ENCODE measurements at places on chromosomes 3 and 15.

DNA sequence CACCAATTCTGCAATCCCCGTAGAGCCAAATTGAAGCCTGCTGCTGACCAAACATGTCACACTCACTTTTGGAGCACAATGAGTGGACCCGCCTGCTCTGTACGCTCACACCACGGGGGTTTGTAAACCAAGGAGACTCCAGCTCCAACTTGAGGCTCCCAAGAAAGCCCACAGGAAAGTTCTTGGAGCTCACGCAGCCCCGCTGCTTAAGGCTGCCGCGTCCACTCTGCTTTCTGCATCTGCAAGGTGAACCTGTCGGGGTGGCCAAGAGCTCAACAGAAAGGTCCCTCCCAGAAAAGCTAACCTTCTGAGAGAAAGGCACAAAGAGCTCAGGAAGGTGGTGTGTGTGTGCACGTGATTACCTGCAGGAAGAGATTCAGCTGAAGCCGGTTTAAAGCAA is 94.9 kb downstream of the PCSK6 start:
- DNase-seq: no peak

GRCh38 chr15:89857673-89858072 is 36.1 kb downstream of the AP3S2 start:
- DNase-seq: no peak

DNA sequence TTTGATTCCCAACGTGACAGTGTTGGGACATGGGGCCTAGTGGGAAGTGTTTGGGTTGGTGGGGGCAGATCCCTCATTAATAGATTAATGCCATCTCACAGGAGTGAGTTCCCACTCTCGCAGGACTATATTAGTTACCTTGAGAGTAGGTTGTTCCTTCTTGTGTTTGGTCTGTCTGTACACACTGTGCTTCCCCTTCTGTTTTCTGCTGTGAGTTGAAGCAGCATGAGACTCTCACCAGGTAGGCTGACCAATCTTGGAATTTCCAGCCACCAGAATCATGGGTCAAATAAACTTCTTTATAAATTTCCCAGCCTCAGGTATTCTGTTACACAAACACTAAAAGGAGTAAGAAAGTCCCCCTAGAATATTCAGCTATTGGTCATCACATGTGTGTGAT is 145.4 kb downstream of the ERC2 start:
- no peak for DNase-seq

GRCh38 chr15:67946701-67947100 is 106.9 kb upstream of the RNU6-1 start:
- no peak for DNase-seq

DNA sequence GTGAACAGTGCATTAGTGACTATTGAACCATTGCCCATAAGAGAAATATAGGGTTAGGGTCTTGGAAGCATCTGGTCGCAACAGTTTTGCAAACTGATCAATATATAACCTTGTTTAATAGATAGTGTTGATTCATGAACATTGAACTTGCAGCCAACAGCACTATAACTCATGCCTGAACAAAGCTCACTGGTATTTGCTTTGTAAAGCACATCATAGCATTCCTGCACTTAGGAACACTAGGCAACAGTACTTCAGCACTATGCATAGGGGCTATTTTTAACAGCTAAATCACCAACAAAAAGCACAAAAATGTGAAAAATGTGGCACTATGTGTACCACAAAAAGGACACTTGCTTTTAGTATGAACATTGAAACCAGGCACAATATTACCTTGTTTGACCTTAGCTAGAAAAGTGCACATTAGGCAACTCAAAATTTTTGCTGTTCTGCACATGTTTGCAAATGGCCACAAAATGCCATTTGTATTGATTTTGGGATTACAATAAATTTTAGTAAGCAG is 68.0 kb downstream of the OXNAD1 start:
- no peak for DNase-seq

GRCh38 chr15:62782071-62782841 is 260.3 kb upstream of the TPM1 start:
- peak; percentile 50 for DNase-seq

DNA sequence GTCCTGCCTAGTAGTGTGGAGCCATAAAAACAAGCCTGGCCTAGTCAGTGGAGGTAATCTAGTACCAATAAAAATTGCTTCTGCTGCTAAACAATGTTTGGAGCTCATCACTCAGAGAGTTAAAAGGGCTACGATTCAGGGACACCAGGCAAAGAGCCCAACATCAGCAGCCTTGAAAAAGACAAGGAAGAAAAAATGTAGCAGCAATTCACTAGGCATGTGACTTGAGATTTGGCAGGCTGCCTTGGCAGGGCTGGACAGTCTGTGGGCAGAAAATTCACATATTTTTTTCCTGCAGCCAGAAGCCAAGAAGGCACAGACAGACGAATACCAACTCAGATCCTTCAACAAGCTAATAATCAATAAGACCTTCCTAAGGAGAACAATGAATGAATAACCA is 47.2 kb downstream of the IGSF11 start:
- DNase-seq: no peak

DNA sequence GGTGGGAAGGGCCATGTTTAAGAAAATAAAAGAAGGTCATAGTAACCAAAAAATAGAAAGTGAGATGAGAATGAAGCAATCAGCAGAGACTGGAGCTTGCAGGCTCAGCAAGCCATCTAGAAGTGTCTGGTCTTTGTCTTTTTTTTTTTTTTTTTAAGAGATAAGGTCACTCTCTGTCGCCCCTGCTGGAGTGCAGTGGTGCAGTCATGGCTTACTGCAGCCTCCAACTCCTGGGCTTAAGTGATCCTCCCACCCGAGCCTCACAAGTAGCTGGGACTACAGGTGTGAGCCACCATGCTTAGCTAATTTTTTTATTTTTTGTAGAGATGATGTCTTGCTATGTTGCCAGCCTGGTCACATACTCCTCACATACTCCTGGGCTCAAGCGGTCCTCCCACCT is 36.2 kb downstream of the GXYLT2 start:
- DNase-seq: no peak

DNA sequence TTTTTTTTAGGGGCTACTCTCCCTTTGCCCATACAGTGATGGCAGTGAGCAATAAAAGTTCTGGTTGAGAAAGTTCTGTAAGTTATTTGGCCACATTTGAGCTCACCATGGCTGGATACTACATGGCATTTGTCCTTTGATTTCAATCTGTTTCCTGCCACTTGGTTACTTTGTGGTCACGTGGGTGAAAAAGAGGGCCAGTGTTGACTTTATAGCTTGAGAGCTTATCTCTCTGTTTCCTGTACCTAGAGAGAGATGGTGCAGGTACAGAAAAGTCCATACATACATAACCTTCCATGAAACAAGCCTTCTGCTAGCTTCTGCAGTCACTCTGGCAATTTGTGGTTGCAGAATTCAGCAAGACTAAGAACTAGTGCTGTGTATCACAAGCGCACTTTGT is 23.4 kb upstream of the MECOM start:
- no peak for DNase-seq

- DNase-seq: no peak
Measured at GRCh38 chr3:43606284-43606683, 15.5 kb downstream of the ANO10 start.

- no peak for DNase-seq
Measured at GRCh38 chr15:70533931-70534742, 229.2 kb downstream of the UACA start.

DNA sequence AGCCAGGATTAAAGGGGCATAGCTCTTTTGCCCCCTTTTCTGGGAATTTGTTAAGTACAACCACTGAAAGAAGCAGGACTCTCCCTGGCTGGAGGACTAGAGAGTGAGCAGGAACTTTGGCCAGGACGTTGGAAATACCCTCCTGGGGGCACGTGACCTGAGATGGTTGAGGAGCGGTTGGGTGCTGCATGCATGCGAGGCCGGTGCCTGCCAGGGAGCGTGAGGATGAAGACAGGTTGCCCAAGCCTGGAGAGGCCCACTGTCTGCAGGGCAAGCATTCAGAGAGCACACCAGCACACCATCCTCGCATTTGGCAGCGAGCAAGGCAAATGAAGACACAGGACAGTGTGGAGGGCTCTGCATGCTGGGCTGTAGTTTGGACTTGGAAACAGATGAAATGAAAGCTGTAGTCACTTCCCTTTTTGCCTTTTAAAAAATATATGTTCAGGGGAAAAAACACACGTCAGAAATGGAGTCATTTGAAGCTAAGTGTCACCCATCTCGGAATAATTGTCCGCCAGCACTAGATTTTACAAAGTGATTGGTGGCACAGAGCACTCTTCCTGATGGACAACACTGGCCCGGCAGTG is 217.6 kb downstream of the SLCO3A1 start:
- DNase-seq: no peak

DNA sequence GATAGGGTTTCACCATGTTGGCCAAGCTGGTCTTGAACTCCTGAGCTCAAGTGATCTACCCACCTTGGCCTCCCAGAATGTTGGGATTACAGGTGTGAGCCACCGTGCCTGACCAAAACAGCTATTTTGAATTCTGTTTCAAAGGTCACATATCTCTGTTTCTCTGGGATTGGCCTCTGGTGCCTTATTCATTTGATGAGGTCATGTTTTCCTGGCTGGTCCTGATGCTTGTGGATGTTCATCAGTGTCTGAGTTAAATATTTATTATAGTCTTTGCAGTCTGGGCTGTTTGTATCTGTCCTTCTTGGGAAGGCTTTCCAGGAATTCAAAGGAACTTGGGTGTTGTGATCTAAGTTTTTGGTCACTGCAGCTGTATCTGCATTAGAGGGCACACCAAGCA is 5.1 kb downstream of the PATL2 start:
- DNase-seq: no peak

- DNase-seq: no peak
Measured at GRCh38 chr15:27690290-27690689, 408.8 kb downstream of the OCA2 start.

DNA sequence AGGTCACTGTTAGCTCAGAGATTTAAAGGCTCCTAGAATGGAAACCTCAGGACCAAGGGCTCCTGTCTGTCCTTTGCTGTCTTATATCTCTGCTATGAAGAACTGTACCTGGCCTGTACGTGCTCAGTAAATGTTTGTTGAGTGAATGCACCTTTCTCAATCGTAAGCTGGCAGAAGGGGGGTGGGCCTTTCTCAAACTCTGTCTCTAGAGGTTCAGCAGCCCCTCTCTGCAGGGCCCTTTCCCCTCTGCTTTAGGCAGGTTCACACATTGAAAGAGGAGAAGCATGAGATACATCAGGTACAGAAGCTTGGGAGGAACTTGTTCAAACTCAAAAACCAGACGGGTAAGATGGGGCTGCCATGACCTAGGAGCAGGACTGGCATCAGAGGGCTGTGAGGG is 155.6 kb downstream of the GOLGA6L4 start:
- DNase-seq: no peak

GRCh38 chr3:42830437-42831320 is 21.4 kb downstream of the ACKR2 start:
- no peak for DNase-seq

- no peak for DNase-seq
Measured at GRCh38 chr3:65128346-65128745, 440.5 kb upstream of the ADAMTS9 start.

DNA sequence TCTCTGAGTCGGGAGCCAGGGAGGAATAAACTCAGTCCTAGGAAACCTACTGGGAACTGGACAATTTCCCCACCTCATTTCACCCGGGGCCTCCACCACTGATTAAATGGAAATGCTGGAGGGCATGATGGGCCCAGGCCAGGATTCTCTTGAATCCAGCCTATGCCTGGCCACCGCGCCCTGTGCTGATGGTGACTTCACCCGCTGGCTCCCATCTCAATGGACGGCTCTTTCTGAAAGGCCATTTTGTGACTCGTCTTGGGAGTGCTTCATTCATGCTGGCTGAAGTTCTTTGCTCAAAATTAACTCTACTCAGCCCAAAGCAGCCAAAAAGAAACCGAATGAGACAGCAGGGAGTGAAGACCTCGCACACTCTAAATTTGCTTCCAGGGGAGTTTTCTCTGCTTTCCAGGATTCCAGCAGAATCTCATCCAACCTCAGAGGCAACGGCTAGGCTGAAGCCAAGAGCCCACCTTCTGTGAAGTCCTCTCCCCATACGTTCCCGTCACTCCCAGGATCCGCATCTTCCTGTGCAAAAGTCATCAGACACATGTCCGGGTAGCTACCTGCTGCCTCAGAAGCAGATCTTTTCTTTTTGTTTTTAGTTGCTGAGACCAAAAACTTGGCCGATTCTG is 266.0 kb upstream of the ICE2 start:
- no peak for DNase-seq

DNA sequence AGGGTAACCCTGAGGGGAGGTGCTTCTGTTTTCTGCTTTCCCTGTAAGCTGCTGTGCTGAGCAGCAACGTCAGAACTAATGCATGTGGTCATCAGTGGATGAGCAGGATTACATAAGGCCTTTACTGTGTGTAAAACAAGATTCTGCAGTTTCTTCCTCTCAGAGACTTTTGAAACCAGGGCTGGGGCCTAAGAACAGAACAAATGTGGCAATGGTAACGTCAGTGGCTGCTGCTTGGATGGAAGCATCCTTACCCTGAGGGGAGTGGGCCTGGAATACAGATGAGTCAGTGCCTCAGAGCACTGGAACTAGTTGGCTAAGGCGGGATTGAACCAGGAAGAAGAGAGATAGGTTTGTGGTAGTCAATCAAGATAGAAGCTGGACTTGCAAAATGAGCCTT is 180.2 kb upstream of the KCNH8 start:
- no peak for DNase-seq

DNA sequence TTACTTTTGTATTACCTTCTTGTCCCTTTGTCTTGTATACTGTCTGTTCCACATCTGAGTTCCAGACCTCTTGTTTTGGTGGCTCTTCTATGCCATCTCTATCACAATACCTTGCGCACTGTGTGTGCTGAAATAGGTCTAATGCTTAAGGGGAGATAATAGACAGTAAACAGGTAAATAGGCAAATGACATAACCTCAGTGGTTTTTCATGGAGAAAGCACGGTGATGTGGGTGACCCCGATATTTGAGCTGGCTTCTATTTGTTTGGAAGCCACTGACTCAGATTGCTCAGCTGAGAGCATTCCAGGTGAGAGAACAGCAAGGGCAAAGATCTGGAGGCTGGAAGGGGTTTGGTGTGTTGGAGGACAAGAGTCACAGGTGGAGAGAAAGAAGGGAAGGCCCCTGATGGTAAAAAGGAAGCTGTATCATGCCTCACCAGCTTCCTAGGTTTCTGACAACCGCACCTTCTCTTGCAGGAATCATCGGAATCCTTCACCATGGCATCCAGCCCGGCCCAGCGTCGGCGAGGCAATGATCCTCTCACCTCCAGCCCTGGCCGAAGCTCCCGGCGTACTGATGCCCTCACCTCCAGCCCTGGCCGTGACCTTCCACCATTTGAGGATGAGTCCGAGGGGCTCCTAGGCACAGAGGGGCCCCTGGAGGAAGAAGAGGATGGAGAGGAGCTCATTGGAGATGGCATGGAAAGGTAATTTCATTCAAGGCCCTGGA is 795 bp downstream of the MCM2 start:
- no peak for DNase-seq

DNA sequence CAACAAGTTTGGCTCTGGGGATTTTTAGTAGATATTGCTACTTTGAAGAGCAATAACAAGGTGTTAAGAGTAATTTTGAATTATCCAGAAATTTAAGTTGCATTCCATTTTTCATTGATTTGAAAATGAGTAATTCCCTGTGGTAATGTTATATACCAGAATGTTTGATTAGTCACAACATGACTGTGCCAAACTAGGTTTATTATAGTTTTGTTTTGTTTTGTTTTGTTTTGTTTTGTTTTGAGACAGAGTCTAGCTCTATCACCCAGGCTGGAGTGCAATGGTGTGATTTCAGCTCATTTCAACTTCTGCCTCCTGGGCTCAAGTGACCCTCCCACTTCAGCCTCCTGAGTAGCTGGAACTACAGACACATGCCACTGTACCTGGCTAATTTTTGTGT is 40.7 kb downstream of the CNOT10 start:
- DNase-seq: no peak
